ENCODE measurements at places on chromosomes 3 and 15.

DNA sequence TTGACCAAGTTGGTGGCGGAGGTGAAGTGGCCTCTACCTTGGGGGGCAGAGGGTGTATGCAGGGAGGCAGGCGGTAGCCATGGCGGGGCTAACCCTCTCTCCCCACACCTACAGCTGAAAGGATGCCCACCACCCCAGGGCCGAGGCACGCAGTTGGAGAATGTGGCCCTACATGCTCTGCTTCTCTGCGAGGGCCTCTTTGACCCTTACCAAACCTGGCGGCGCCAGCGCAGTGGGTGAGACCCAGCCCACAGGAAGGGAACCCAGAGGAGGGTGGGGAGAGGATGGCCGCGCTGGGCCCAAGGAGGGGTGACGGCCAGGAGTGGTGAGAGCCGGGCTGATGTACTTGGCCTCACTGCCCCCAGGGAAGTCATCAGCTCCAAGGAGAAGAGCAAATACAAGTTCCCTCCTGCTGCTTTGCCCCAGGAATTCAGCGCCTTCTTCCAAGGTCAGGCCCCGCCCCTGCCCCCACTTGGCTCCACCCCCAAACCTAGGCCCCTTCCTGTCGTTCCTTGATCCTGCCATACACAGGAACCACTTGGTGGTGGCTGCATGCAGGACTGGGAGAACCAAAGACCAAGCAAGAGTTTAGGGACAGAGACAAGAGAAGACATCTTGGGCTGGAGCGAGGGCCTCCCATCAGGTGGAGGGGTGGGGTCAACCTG lies 9.8 kb downstream of the NBEAL2 start:
- no peak for DNase-seq

- no peak for DNase-seq
Measured at GRCh38 chr15:59063042-59063441, 41.9 kb upstream of the CCNB2 start.

DNA sequence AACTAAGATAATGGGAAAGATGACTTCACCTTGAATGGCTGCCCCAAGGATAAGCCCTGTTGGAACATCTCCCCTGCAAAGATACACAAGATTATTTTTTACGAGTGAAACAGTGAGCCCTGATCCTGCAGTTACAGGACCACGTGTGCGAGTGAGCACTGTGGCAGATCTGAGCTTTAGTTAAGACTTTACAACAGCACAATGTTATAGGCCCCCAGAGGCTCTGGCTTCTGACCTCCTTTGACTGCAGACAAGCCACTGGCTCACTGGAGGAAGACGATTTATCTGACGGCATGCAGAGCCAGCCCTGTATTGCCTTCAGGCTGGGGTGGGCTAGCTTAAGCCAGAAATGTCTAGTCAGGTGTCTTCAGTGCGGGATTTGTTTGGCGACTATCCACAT lies 174.4 kb downstream of the ARRDC4 start:
- DNase-seq = no peak

DNA sequence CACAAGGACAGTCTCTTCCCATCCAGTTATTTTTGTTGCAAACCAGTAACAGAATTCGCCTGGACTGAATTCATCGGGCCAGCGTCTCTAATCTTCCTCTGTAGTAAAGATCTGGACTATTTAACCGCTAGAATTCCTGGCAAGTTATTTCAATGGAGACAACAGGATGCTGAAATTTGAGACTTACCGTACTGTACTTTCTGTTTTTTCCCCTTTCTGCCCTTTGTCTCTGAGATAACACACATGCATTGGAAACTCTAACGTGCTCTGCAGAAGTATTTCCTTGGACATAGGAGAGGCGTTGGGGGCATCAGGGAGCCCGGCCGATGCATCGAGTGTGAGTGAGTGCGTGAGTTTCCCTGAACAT lies 61.5 kb downstream of the ASB7 start:
- DNase-seq = no peak
